ENCODE measurements at places on chromosomes 2 and 18.

GRCh38 chr18:68611311-68611710 lies 103.6 kb downstream of the TMX3 start:
- DNase-seq = no peak

GRCh38 chr2:9547262-9547991 lies 8.2 kb downstream of the ADAM17 start:
- DNase-seq = no peak

DNA sequence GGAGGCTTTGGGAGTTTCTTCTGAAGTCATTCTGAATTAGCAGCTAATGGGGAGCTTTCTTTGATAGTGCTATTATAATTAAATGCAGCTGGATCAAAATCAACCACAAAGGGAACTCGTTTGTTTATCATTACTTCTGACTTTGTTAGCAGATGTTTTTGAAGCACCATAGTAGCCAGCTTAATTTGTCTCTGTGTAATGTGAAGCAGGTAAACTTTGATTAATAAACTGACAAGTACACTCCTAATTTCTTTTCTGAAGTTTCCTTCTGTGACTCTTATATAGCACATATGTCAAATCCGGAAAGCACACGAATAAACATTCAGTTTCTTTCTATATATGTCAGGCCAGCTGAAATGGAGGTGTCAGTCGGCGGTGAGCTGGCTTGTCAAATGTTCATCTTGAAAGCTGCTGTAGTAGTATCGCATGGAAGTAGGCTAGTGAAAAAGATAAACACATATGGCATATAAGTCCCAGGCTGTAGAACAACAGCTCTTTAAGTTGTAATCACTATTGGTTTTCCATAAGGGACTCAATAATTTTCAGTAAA lies 451.9 kb upstream of the ZEB2 start:
- DNase-seq = no peak

DNA sequence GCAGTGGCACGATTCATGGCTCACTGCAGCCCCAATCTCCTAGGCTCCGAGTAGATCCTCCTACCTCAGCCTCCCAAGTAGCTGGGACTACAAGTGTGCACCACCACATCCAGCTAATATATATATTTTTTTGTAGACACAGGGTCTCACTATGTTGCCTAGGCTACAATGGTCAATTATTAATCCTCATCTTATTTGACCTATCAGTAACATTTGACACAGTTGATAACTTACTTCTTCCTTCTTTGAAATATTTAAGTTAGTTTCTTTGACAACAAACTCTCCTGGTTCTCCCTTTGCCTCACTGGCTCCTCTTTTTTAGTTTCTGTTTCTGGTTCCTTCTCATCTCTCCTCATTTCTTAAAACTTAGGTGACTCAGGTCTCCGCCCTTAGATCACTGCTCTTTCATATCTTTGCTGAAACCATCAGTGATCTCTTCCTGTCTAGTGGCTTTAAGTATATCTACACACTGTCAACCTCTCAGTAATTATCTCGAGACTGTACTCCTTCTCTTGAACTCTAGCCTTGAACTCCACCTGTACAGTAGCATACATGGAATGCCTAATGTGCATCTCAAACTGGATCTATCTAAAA lies 11.5 kb downstream of the PGAP1 start:
- no peak for DNase-seq

DNA sequence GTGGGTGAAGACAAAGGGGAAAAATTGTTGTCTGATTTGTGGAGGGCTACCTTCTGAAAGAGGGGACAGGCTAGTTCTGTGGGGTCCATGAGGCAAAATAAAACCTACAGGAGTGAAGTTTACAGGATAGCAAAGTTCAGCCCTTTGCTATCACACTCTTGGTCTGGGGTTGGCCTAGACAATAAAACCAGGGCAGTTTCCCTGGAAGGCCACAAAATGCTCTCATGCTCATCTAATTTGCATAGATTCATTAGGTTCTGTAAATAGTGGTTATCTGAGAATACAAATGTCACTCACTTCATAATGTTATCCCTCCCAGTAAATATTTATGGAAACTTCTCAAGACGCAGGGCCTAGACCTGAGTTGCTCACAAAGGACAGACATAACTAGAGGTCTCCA lies 63.6 kb downstream of the INSIG2 start:
- no peak for DNase-seq

GRCh38 chr2:116545286-116546068 lies 1269.0 kb upstream of the DDX18 start:
- DNase-seq = no peak

DNA sequence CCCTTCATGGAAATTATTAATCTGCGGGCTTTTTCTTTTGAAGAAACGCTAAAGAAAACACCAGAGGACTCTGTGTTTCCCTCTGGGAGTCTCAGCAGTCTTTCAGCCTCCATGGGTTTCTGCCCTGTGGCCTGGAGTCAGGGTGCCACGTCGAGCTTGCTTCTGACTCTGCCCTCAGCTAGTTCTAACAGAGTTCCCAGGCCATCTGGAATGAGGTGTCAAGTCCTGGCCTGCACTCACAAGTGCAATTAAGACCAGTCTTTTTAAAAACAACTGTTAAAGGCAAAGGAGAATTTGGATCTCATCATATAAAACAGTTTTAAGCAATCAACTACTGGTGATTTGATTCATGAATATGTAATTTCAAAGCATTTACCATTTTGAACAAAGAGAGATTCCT lies 157.3 kb downstream of the RHBDD1 start:
- DNase-seq = no peak

DNA sequence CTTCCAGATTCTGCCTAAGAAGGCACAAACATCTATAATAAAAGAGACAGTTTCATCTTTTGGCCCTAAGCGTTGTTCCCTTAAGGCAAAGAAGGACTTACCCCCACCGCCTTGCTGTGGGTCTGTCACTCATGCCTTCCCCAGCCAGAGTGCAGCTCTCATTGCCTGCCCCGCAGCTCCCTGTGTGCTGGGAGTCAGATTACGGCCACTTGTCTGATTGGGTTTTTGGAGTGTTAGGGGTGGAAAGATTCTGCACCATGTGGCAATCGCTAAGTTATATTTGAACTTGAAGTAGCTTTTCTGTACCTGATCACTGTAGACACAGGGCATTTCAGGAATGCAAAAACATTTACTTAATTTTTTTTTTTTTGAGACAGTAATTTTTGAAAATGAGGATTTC lies at the start of gene AQP4:
Gene AQP4, minus strand, starts transcription at position 151 of the 400 bp plus-strand sequence. Its CDS starts 18 bp downstream, at position 133.
- DNase-seq = no peak

- DNase-seq = no peak
These were observed 638.5 kb upstream of the PKDCC start for GRCh38 chr2:41409328-41409727.

GRCh38 chr2:18588049-18588448 lies 1.3 kb downstream of the NT5C1B start:
- no peak for DNase-seq

DNA sequence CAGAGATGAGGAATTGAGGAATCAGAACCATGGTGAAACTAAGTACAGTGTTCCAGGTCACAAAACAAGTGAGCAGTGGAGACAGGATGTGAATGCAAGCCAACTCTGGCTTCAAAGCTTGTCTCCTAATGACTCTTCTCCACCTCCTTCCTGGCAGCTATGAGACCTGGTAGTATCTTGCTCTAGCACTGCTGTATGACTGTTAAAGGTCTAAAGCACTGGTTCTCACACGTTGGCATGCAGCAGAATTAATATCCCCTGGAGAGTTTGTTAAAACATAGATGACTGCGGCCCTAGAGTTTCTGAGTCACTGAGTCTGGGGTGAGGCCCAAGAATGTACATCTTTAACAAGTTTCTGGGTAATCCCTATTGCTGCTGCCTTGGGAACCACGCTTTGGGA lies 63.3 kb downstream of the SUCLG1 start:
- DNase-seq = no peak

DNA sequence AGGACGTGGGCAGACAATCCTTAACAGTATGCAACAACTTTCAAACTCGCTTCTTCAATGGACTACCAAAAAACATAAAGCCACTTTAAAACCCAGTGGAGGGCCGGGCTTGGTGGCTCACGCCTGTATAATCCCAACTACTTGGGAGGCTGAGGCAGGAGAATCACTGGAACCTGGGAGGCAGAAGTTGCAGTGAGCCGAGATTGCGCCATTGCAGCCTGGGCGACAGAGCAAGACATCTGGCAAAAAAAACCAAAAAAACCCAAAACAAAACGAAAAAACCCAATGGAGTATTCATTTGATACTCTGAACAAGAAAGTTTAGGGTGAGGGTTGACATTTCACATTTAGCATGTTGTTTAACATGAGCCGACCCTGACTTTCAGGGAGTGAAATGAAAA lies 14.0 kb downstream of the RNF125 start:
- DNase-seq = no peak

GRCh38 chr2:14896330-14897030 lies 264.0 kb downstream of the LRATD1 start:
- DNase-seq = no peak

GRCh38 chr2:20317197-20317596 lies 33.4 kb downstream of the PUM2 start:
- DNase-seq = no peak

GRCh38 chr18:9803698-9804516 lies 81.9 kb upstream of the TXNDC2 start:
- no peak for DNase-seq

GRCh38 chr2:12183032-12183645 lies 436.7 kb downstream of the LPIN1 start:
- no peak for DNase-seq

- DNase-seq = no peak
These were observed 21.6 kb upstream of the KIF5C start for GRCh38 chr2:148853458-148853857.

- DNase-seq = no peak
These were observed 12.5 kb upstream of the PLEKHM3 start for GRCh38 chr2:208037564-208038487.

- no peak for DNase-seq
These were observed 439.7 kb upstream of the FANCL start for GRCh38 chr2:58680755-58681310.

DNA sequence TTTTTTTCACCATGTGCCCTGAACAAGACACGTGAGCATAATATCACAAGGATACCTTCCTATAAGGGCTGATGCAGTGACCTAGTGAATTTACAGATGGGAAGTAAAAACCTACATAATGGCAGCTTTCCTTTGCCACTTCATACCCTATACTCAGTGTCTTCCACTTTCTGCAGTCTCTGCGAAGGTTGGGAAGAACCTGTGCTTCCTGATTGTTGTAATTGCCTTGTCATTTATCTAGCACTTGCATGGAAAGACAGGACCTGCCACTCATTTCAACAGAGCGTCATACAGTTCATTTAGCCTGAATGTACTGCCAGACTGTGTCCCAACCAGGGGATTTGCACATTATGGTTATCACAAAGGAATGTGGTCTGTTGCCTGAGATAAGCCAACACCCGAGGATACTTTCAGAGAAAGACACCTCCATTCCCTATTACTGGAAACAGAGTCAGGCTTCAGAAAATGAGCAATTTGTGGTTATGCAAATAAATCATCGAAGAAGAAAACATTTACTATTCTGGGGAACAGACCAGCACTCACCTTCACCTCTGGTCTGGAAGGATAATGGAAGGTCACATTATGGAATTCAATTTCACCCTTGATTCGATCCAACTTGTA lies 55.0 kb downstream of the ABCB11 start:
- no peak for DNase-seq

DNA sequence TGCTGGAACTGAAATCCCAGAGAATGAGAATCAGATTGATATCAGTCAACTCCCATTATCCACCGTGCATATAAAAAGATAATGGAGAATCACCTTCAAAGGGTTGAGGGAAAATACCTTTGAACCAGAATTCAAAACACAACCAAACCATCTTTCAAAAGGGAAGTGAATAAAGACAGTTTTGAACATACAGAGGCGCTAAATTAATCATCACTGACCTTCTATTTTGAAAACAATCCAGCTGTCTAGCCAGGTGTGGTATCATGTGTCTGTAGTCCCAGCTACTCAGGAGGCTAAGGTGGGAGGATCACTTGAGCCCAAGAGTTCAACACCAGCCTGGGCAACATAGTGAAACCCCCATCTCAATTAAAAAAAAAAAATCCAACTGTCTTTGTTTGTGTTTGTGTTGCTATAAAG lies 63.6 kb downstream of the TRABD2A start:
- DNase-seq = no peak

GRCh38 chr18:34514238-34514637 lies 195.9 kb upstream of the DTNA start:
- no peak for DNase-seq

Data from HuH-7.5 (cell line).